ENCODE measurements at places on chromosomes 6 and 20.

- DNase-seq: no peak
Observed at GRCh38 chr6:109453594-109454495, 1.7 kb downstream of the MICAL1 start.

DNA sequence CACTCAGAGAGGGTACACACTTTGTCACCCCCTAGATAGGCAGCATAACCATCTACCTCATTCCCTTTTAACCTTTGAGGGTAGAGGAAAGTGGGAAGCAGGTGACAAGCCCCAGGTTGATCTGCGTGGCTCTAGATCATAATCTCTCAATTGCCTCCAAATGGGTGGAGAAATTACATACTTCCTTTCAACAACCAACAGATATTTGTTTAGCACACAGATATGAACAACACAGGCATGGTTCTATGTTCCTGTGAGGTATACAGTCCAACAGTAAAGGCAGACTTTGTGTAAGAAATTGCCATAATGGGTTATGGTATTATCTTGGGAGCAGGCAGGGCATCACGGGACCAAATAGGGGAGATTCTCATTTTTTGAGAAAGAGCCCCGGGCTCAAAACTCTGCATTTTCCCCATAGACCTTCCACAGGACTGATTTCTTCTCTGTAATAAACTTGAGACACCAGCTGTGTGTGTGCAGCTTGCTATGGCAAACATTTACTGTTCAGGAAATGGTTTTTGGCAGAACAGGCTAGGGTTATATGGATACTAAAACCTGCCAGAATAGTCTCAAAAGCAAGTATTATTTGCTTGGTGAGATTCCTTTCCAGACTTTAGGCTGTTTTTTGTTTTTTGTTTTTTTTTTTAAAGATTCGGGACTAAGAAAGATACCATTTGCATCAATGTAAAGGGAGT is 126.2 kb downstream of the CD164 start:
- DNase-seq: no peak

DNA sequence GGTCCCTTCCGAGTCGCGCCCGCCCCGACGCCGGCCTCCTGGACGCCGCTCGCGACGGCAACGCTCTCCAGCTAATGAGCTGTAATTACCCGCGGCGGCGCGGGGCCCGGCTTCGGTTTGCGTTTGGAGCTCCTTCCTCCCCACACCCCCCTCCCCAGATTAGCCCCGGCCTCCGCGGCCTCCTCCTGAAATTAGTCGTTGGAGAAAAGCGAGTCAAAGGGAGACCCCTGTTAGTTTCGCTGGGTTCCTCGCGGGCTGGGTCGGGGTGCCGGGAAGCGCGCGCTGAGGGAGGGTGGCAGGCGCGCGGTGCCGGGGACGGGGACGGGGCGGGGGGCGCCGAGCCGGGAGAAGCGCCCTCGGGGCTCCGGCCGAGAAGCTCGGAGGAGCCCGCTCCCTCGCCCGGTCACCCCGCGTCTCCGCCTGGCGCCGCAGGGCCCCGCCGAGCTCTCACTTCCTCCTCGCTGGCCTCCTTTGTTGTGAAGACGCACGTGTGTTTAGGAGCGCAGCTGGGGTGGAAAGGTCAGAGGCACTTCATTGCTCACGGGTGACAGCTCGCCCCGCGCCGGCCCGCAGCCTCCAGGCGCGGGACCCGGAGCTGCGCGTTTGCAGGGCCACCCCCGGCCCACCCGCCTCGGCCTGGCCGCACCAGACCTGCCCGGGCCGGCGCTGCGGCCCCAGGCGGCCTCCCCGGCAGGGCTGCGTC is 4.9 kb downstream of the FOXC1 start:
- DNase-seq: no peak

DNA sequence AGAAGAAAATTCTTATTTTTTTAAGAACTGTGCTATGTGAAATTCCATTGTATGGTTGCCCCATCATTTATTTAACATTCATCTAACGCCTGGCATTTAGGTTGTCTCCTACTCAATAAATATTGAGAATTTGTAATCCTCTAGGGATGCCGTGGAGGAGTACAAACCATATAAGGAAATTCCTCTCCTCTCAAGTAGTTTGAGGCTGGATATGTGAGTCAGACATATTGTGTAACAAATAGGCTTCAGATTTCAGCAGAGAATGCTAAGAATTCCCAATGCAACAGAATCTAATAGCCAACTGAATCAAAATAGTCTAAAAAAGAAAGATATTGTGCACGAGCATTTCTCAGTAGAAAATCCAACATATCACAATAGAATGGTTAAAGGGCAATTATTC is 174.7 kb downstream of the OTOR start:
- DNase-seq: no peak

- no peak for DNase-seq
Observed at GRCh38 chr20:63350196-63350595, 11.0 kb downstream of the CHRNA4 start.

GRCh38 chr20:25306991-25307903 is 59.4 kb downstream of the PYGB start:
- no peak for DNase-seq

DNA sequence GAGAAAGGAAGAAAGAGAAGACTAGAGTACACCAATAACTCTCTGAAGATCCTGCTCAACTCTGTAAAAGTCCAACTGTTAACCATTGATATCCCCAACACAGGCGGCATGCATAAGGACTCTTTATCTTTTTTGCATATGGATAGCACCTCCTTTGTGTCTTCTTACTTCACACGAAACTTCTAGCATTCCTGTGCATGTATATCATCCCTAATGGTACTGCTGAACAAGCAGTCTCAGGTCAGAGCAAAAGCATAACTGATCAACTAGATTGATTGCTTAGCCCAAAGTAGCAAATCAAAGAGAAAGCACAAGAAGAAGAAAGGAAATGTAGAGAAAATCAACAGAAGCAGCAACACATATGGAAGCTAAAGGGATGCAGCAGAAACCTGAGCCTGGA is 234.4 kb downstream of the SYNE1 start:
- no peak for DNase-seq

DNA sequence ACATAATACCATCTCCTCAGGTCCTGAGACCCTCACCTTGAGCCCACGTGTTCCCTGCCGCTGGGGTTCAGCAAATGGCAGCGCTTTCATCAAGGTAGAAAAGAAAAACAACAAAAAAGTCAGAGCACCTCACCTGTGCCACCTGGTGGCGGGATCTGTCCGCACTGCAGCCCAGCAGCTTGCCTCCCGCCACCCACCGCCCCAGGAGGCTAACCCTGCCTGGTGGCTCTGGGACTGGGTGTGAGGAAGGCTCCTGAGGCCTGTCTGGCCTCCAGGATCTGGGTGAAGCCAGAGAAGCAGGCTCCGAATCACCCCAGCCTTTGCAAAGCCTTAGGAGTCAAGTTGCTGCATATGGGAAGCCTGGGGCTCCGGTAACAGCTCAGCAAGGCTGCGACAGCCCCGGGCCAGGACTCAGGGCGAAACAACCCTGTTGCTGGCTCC is 270.8 kb downstream of the BMP7 start:
- no peak for DNase-seq

DNA sequence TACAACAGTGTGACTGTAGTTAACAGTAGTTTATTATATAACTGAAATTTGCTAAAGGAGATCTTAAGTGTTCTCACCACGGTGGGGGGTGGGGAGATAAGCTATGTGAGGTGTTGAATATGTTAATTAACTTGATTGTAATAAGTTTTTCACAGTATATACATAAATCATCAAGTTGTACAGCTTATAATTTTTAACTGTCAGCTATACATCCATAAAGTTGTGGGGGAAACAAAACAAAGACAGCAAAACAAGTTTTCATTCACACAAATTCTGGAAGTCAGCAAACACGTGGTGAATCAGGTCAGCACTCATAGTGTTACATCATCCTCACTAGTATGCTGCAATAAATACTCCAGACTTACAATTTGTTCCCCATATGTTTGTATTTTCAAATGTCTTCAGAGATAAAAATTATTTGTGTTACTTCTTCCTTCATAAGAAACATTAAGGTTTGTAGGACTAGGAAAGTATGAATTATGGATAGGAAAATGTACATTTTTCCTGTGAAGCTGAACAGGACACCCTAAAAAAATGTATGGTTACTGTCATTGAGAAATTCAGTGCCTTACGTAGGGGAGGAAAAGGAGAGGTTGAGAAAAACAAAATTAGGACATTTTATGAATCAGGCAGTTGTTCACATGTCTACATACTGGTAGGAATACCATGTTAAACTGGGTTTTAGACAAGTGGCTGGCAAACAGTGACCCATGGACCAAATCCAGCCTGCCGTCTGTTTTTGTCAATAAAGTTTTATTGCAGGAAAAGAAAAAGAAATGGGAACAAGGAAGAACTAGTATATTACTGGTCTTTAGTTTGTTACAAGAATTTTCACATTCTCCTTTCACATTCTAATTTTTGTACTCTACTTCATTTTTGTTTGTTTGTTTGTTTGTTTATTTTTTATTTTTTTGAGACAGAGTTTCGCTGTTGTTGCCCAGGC is 6.0 kb downstream of the SUMO4 start:
- no peak for DNase-seq

- no peak for DNase-seq
Observed at GRCh38 chr6:1817033-1817761, 207.5 kb downstream of the FOXC1 start.

DNA sequence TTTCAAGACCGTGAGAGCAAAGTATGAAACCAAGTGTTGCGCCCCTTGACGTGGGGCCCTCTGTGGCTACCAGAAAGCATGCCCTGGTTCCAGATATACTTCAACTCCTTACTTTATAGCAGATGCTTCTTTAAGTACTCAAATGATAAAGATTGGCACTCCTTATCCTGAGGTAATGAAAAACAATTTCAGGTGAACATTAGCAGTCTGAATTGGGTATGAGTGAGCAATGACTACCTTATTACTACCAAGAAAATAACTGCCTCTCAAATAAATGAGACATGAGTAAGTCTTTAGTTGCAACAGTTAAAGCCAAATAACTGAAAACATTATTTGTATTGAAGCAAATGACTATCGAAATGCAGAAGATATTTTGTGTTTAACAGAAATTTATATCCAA is 408.7 kb downstream of the MMUT start:
- no peak for DNase-seq
